ENCODE measurements at places on chromosomes 3 and 15.

DNA sequence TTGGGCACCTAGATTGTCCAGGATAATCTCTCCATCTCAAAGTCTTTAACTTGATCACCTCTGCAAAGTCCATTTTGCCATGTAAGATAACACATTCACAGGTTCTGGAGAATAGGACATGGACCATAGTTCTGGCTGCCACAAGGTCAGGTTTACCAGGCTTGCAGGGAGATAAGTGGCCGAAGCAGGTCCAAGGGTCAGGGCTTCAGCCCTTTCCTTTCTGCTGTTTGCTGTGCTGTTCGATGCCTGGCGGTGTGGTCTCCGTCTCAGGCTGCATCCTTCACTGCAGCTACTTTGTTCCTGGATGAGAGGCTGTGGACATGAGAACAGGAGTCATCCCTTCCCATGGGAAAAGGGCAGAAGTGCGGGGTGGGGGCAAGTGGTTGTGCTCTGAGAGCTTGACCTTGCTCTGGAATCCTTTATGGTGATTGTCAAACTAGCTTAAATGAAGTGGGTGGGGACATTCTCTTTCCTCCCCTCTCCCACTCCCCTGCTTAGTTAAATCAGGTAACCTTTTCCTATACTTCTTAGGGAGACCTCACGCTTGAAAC, 320.2 kb upstream of the C2CD4B start:
- DNase-seq, result no peak

GRCh38 chr15:67127965-67128364, 62.6 kb downstream of the SMAD3 start:
- DNase-seq, result no peak

DNA sequence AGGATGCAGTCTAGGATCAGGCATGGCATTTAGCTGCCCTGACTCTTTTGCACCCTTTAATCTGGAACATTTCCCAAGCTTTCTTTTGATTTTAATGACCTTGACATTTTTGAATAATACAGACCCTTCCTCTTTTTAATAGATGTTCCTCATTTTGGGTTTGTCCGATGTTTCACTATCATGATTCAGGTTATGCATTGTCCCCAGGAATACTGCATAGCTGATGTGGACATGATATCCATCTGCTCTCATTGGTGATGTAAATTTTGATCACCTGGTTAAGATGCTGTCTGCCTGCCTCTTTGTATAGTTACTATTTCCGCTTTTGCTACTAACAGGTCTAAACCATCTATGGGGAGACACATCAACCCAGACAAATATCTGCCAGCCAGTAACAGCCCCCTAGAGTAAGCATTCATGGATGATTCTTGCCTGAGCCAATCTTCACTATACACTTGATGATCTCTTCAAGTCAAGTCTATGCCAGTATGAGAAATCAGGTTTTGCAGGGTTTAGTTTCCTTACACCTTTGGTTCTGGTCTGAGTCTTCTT, 50.6 kb upstream of the ULK4 start:
- no peak for DNase-seq

- no peak for DNase-seq
Measured at GRCh38 chr15:96340348-96340597, 9.8 kb downstream of the NR2F2 start.

DNA sequence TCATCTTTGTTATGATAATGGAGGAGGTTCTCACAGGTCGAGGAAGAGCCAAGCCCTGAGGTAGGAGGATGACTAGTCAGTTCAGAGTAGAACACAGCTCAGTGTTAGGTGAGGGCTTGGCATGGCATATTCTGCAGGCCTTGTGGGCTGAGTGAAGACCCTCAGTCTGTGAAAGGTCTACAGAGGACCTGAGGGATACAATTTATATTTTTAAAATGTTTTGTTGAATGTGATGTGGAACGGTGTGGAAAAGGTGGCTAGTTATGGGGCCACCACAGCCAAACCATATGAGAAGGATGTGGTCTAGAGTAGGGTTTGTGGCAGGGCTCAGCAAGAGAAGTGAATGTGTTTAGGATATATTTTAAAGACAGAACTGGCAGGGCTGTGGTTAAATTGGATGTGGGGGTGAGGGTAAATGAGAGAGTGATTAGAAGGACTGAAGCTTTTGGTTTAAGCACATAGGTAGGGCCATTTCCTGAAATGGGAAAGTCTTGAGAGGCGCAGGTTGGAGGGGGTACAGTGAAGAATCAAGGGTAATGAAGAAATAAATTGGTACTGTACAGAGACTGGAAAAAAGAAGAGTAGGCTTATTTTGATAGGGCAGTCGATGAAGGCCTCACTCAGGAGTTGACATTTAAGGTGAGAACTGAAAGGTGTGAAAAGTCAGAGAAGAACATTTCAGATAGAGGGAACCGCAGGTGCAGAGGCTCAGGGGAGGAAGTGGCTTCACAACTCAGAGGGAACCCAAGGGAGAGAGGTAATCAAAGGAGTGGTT, 60.5 kb downstream of the SPTSSB start:
- peak; percentile 32 for DNase-seq

DNA sequence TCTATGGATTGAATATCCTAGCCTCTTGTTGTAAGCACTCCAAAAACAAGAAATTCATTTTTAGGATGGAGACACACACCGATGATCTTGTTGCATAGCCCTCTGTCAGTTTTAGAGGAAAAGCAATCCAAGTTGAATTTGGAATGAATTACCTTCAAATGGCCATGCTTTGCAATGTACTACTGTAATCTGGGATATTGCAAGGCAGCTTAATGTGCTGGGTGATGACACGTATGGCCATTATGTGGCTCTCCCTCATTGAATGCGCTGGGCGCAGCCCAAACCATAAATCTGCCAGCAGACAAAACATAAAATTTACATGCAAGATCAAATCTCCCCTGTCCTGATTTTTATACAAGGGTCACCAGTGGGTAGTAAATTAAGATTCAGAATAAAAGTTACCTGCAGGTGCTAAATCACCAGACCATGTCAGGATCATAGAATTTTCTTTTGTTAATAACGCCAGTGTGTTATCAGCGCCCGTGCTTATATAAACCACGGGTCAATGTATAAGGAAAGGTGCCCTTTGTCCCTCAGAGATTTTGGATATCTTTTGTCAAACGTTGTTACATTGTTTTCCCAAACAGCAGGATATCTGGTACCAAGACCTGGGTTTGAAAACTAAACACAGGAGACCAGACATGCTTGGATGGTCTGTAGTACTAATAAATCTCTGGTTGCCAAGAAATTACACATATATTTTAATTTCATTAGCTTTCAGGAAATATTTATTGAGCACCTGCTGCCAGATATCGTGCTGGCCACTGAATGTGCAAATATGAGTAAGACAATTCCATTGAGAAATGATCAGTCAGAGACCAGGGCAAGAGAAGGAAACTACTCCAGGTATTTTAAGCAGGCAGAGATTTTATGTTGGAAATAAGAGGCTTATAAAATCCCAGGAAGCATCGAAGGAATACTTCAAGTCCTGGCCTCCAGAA, 237.1 kb downstream of the EBLN2 start:
- no peak for DNase-seq

DNA sequence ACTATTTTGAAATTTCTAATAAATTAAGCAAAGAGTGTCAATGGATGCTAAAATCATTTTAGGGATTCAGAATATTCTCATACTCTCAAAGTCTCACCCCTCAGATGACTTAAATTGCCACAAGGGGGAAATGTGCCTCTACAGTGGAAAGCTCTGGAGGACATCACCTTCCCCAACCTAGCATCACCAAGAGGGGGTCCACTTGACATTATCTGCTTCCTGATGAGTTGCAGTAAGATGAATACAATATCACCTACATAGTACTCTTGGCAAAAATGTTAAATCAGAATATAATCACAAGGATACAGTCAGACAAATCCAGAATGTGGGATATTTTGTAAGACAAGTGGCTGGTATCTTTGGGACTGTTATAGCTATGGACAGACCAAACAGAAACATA, 290.1 kb downstream of the MFSD1 start:
- no peak for DNase-seq

DNA sequence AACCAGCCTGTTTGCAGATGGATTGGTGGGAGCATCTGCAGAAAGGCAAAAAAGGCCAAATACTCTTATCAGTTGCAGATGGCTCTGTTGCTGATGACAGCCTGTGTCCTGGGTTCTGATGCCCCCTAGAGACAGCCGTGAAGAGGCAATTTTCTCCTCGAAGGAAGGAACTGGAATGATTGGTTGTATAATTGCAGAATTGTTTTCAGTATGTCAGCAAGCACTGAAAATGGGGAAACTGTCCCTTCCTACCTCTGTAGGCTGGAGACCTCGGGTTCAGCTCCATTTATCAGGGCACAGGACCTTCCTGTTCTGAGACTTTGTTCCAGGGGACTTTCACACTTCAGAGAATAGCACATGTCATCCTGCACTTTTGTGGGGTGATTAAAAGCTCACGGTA, 103.0 kb downstream of the PGPEP1L start:
- DNase-seq, result no peak

DNA sequence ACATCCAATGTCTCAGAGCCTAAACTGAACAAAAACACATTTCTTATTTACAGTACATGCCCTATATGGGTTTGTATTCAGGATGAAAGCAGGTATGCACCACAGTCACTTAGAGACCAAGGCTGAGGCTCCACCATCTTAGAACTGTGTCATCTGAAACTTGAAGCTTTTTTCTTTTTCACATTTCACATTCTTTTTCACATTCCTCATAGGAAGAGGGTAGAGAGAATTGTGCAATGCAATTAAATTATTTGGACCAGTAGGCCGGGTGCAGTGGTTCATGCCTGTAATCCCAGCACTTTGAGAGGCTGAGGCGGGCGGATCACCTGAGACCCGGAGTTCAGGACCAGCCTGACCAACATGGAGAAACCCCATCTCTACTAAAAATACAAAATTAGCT, 591.0 kb downstream of the MECOM start:
- no peak for DNase-seq

GRCh38 chr3:45139372-45140140, 6.6 kb downstream of the CDCP1 start:
- DNase-seq, result no peak

GRCh38 chr3:123687286-123687685, 102.4 kb upstream of the HACD2 start:
- no peak for DNase-seq

DNA sequence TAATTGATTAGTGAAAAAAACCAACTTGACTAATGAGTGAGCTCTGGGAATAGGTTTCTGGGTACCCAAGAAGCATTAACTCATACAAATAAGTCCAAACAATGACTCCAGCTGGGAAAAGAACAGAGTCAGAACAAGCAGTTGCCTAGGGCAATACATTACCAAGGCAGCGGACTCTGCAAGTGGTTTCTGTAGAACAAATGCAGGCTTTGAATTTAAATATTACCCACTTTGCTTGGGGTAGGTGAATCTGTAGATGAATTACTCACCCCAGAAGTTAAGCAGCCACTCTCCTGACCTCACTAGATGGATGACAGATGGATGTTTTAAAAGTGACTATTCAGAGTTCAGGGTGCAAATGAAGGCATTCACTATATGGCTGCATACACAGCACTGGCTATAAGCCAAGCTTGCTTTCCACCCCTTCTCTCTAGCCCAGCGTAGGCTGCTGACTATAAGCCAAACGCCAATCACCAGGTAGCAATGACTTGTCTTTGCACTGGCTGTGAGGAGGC, 73.1 kb upstream of the BHLHE40 start:
- DNase-seq, result no peak

DNA sequence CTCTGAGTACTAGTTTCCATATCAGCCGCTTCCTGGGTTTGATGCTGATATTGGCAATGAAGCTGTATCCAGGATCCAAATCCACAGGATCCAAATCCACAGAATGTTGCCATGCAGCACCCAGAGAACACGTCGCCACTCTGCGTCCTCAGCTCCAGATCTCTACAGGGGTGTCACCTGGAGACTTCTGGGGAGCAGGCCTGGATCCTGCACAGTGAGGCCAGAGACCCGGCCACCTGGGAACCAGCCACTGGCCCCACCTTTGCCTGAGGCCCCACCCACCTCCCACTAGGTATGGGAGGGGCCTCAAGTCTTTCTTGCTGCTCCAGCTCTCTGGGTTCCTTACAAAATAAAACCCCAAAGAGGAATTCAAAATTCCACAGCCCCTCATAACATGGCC, 123.9 kb downstream of the LRRK1 start:
- no peak for DNase-seq

- no peak for DNase-seq
Measured at GRCh38 chr15:41331833-41332193, 578 bp downstream of the OIP5 start.

DNA sequence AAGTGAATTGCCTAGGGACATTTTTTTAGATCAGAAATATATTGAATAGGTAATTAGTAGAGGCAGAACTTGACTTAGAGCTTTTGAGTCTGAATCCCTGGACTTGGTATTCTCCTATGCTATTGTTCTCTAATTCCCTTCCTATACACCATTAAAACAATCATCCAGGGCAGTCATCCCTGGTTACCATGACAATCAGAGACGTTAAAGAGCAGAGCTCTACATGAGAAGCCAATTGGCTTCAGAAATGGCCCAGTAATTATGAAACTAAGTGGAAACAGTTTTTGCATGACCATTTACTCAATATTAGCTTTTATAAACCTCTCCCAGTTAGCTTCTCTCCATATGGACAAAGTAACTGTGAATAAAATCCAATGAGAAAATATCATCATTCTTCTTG, 182.1 kb upstream of the TP63 start:
- no peak for DNase-seq

GRCh38 chr15:28944696-28945300, 59.0 kb downstream of the APBA2 start:
- DNase-seq, result no peak

GRCh38 chr3:3180456-3180855, 965 bp upstream of the CRBN start:
- no peak for DNase-seq

GRCh38 chr15:56719774-56720555, 13.3 kb downstream of the ZNF280D start:
- DNase-seq, result no peak

GRCh38 chr3:73687106-73688004, 62.6 kb upstream of the PDZRN3 start:
- no peak for DNase-seq

GRCh38 chr3:197295871-197296270, 2.5 kb downstream of the DLG1 start:
- no peak for DNase-seq

DNA sequence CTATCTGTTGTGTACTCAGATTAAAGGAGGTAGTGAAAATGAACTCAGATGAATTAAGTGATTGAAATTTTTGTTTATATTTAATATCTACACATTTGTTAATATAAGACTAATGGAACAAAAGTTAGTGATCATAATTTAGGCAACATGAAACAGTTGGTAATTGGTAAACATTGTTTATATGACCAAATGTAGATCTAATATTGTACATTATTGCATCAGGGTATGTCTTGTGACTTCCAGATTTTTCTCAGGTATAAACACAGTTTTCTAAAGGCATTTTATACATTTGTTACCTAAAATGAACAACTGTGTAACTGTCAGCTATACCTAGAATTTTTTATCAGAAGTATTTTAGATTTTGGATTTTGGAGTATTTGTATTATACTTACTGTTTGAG, 14.8 kb downstream of the GMPS start:
- no peak for DNase-seq

Data from stimulated activated CD8-positive, alpha-beta memory T cell treated with anti-CD3 and anti-CD28 coated beads, Interleukin-4, amount 100 ng/mL, for 24 hours (primary cell).